ENCODE measurements at places on chromosomes 7 and 10.

- DNase-seq = no peak
These were observed 97.4 kb downstream of the CPED1 start for GRCh38 chr7:121085922-121086321.

DNA sequence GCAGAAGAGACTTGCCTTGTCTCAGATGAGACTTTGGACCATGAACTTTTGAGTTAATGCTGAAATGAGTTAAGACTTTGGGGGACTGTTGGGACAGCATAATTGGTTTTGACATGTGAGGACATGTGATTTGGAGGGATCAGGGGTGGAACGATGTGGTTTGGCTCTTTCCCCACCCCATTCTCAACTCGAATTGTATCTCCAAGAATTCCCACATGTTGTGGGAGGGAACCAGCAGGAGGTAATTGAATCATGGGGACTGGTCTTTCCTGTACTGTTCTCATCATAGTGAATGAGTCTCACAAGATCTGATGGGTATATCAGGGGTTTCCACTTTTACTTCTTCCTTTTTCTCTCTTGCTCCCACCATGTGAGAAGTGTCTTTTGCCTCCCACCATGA is 229.7 kb upstream of the KCND2 start:
- DNase-seq = no peak

DNA sequence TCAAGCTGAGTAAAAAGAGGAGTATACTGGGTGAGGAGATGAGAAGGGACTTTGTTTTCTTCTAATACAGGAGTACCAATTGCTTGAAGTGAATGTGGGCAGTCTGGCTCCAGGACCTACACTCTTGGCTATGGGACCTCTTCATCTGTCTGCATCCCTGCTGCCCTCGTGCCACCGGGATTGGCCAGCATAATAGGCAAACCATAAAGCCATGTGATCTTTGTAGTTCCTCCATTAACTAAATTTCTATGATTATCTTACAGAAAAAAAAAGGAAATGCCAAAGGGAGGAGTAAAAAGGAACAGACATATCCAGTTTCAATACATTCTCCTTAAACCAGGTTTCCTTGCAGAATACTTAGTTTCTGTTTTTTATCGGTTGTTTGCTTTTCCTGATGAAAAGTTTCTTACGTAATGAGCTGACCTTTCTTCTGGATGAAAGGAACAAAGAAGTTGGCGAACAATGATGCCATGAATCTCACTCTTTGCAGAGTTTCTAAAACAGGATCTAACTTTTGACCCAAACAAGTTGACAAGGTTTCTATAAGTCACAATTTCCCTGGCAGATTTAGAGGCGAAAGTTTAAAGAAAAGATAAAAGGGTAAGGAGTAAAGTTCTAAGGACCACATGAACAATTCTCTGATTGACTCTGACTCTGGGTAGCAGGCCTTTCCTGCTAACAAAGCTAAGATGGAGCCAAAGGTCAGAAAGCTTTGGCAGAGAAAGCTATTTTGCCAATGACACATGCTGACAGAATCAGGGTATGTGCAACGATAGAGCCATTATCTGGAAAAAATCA is 54.1 kb downstream of the LAMB1 start:
- DNase-seq = no peak

DNA sequence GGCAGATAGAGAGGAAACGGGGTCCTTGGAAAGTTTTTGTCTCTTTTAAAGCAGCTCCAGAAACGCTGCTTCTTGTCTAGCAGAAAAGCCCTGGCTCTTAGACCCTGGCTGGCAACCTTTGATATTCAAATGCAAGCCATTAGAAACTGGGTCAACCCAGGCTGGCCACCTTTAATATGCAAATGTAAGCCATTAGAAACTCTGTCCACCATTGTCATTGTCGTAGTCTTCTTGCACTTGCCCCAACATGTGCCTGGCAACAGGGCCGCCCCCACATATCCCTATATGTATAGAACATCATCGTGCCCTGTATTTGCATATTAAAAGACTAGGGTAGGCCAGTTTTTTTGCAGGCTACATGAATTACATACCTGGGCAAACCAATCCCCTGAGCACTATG is 621.3 kb upstream of the DPP6 start:
- no peak for DNase-seq

GRCh38 chr7:101243646-101244374 is 1.1 kb downstream of the FIS1 start:
- no peak for DNase-seq

DNA sequence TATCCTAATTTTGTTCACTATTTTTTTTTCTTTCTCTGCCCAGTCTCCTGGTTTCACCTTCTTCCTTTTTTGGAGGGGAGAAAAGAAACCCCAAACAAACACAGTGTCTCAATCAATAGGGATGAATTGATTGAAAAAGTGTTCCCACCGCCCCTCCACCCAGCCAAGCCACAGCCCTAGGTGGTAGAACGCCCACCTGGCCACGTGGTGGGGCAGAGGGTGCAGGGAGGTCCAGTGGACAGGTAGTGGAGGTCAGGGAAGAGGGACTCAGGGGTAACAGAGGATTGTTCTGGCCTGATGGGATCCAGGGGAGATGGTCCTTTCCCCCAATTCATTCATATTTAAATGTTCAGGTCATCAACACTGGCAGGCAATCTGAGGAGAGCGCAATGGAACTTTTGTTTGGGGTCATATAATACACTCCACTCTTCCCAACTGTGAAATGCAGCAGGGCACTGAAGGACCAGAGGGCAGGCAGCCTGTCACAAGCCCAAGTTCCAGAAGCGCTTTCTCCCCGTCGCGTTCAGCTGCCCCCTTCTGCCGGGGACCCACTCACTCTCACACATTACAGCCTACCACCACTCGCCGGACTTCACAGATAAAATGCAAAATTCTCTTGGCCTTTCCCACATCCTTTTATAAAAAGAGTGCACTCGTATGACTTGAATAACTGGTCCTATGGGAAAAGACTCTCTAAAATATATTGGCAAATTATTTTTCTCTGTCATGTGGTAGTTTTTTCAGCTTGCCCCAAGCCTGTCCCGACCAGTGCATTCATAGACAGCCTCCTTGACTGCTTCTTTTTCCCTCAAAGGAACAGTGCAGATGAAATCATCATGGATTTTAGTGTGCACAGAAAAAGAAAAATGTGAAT is 1.6 kb downstream of the INHBA start:
- no peak for DNase-seq
